ENCODE measurements at places on chromosomes 12 and 14.

- DNase-seq = no peak
Observed at GRCh38 chr12:59636945-59637691, 41.3 kb downstream of the SLC16A7 start.

DNA sequence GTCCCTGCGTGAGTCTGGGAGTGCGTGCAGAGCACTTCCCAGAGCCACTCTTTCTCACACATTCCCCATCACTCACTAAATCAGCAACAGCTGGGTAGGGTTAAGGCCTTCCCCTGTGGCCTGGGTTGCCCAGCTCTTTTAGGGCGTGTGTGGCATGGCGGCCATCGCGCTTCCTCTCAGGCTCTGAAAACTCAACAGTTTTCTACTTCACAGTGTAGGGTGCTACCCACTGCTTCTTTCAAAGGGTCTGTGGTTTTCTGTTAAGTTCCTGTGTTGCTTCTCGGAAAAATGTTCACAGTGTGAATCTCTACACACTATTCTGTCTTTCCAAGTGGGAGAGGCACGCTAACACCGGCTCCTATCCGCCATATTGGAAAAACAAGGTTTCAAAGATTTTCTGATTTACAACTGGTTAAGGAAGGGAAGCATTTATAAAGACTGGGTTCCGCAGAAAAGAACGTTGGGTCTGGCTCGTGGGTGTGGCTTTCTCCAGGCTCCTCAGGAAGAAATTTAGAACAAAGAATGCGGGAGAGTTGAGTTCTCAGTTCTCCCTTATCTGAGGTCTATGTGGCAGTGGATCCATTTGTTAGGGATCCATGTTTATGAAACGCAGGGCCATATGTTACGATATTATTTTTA is 34.9 kb upstream of the AEBP2 start:
- DNase-seq = peak; percentile 60

DNA sequence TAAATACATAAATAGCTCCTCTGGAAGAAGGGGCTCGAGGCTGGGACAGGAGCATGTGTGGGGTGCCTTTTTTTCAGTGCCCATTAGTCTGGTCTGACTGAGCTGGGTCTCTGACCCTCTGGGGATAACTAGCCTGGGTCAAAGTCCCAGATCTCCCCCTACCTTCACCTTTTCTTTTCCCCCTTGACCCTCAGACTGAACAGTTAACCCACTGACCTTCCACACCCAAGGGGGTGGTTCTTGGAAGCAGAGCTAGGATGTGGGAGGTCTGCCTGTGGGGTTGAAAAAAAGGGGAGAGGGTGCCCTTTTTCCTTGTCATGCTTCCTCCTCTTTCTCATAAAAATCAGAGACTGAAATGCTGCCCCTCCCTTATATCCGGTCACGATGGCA is 925 bp upstream of the GLI1 start:
- no peak for DNase-seq

DNA sequence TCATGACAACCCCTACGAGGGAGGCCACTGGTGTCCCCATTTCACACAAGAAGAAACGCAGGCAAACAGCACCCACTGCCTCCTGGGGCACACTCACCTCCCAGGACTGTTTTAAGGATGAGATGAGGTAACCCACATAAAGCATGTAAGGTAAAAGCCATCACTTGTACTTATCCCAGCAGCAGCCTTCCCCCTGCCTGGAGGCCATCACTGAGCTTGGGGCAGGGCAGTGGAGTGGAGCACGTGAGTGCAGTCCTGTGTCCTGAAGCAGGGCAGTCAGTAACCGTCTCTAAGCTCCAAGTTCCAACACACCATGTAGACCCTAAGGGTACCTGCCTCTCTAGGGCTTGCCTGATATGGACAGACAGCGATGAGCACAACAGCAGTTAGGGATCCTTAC is 1.7 kb downstream of the POLE start:
- no peak for DNase-seq

GRCh38 chr12:67354966-67355365 is 85.8 kb downstream of the CAND1 start:
- DNase-seq = no peak

- DNase-seq = no peak
Observed at GRCh38 chr12:93153321-93153720, 224.2 kb upstream of the EEA1 start.

- DNase-seq = no peak
Observed at GRCh38 chr12:23949348-23950209, at the start of gene SOX5. TSS of gene SOX5 (minus strand) at chr12:23949670. CDS start at chr12:23949601, 69 bp downstream.

DNA sequence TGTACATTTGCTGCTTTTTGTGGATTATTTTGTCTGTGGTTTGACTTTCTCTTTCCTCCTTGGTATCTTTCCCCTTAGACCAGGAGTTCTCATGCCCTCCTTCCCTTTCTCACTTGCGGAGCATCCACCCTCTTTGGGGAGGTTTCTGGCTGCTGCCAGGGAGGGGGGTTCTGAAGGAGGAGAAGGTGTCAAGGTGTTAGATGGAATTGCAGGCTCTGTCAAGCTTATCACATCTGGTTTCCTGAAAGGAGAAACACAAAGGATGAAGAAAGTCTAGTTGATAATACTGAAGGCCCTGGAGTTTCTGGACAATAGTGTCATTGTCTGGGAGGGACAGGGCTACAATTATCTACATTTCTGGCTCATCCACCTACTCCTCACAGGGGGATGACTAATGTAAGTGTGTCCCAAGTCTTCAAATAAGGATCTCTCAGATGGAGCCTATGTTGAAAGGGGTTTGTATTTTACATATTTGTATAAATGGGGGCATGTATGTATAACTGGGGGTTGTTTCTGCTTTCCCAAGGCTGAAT is 217.3 kb upstream of the CCDC196 start:
- DNase-seq = no peak

- no peak for DNase-seq
Observed at GRCh38 chr12:121397521-121397920, 2.4 kb upstream of the RNF34 start.

DNA sequence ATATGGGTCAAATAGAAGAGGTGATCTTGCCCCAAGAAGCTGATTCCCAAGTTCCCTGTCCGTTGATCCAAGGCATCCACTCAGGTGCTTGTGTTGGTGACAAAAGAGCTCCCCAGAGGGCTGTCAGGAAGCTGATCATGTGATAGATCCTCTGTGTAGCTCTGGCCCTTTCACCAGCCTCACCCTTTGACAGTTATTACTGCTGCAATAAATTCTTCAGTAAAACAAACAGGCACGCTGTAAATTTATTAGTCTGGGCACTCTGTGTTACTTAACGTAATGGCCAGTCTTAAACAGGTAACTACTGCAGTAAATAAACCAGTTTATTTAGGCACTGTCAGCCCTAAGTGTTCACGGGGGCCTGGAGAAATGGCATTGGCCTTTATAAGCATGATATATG is 473.9 kb downstream of the BCL11B start:
- no peak for DNase-seq

DNA sequence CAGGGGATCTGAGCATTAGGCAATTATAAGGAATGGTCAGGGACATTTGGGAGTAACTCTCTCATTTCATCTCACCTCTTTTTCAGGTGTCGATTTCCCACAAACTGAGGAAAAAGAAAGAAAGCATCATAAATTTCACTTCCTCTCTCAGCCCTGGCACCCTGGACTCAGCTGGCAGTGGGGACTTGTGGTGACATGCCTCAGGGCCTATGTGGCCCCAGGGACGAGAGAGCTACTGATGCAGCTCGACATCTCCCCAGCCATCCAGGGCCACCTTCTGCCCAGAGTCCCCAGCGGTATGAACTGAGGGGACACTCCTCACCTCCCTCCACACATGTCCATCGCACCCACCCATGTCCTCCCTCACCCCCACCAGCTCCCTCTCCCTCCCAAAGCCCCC is 11.7 kb downstream of the TNFRSF1A start:
- no peak for DNase-seq

- peak; percentile 39 for DNase-seq
Observed at GRCh38 chr14:55129086-55129427, at the start of gene LGALS3. TSS of gene LGALS3 (plus strand) at chr14:55129252. CDS start at chr14:55137374, 8,122 bp downstream.

DNA sequence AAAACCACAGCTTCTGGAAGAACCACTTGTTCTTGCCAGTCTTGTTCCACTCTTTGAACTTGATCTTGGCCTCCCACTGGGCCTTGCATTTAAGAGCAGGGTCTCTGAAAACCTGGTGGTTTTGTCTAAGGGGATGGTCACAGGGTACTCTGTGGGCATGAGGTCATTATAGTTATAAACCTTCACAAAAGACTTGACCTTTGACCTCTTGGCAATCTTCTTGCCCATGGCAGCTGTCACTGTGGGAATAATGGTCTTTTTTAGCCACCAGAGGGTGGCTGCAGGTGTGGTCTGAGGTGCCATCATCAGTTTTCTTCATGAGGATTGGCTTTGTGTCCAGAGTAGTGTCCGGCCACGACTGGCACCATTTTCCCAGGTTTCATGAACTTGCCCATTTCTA is 9.1 kb downstream of the ATP6V0A2 start:
- DNase-seq = no peak

GRCh38 chr12:121996945-121997612 is 24.6 kb upstream of the BCL7A start:
- DNase-seq = no peak

DNA sequence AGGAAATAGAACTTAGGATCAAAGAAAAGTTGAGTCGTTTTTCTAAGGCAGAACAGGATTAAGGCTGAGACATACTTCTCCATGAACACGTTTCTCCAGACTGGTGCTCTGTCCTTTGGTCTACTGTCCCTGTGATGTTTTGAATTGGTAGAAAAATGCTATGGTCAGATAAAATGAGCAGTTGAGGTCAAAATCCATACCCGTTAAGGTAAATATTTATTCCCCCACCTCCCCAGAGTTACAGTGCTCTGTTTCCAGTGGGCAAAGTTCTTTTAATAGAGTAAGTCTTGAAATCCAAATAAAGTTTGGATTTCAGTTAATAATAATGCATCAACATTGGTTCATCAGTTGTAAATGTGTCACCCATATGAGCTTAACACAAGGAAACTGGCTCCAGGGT is 74.5 kb downstream of the PTHLH start:
- DNase-seq = no peak

GRCh38 chr14:44463356-44464004 is 43.6 kb downstream of the FSCB start:
- DNase-seq = no peak

- DNase-seq = no peak
Observed at GRCh38 chr14:29603696-29604095, 324.0 kb downstream of the PRKD1 start.

DNA sequence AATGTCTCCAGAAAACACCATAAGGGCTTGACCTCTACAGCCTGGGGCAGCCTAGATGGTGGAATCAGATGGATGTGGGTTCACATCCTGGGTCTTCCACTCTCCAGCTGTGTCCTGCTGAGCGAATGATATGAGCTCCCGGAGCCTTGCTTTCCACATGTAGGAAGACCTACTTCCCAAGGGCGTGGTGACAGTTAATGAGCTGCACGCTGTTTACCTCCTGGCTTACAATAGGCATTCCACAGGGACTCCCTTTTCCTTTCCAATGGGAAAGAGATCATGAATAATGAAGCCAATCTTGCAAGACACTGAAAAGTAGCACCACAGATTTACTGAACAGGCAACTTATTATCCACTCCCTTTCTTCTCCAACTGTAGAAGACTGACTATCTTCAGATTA is 46.1 kb downstream of the TMTC1 start:
- no peak for DNase-seq

- DNase-seq = no peak
Observed at GRCh38 chr12:24661657-24662096, 287.2 kb downstream of the BCAT1 start.

GRCh38 chr14:71290301-71290700 is 383.0 kb downstream of the PCNX1 start:
- DNase-seq = no peak

GRCh38 chr12:121465921-121466793 is 66.2 kb downstream of the RNF34 start:
- no peak for DNase-seq

GRCh38 chr14:53278602-53279506 is 125.7 kb upstream of the DDHD1 start:
- no peak for DNase-seq

- DNase-seq = no peak
Observed at GRCh38 chr12:53613821-53614220, 12.4 kb downstream of the ATF7 start.

- DNase-seq = no peak
Observed at GRCh38 chr14:96051231-96051630, 12.1 kb downstream of the C14orf132 start.

GRCh38 chr14:74941676-74942097 is 13.7 kb downstream of the PGF start:
- DNase-seq = peak; percentile 30

GRCh38 chr12:127381043-127381668 is 885.8 kb upstream of the TMEM132C start:
- DNase-seq = no peak

GRCh38 chr14:104384776-104385071 is 194.8 kb upstream of the C14orf180 start:
- no peak for DNase-seq

GRCh38 chr12:122946690-122947341 is 19.4 kb downstream of the ABCB9 start:
- DNase-seq = peak; percentile 82
